ENCODE measurements at places on chromosomes 3 and 15.

GRCh38 chr15:93179072-93179471, 90.1 kb upstream of the RGMA start:
- no peak for DNase-seq

GRCh38 chr3:103410231-103410630, 975.4 kb downstream of the ZPLD1 start:
- DNase-seq, result no peak

DNA sequence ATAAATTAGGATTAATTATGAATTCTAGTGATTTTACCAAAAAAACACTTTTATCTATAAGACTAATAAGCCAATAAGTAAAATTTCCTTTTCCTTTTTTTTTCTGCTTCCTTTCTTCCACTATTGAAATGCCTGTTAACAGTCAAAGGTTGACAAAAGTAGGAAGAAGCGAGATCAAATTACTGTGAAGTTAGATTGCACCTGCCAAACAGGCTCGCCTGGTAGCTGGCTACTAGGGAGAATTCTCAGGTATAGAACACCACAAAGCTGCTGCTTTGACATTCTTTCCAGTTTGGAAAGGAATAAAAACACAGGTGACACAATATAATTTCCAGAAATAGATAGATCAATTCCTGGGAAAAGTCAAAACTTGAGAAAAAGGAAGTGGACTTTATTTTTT, 749.0 kb downstream of the NSUN3 start:
- DNase-seq, result no peak

DNA sequence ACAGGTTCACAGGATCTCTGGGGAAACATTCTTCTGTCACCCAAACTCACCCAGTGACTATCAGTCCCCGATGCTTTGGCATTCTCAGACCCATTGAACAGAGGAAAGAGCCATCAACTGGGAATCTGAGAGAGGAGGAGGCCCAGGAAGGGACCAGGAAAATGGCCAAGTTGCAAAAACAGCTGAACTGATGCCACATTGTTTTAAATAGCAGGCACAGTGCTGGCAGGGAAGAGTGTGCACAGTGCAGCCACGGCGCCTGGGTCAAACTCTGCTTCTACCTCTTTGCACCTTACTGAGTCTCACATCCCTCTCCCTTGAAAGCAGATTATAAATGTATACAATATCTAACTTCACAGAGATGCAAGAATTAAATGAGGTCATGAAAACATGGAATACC, 66.4 kb downstream of the SRGAP3 start:
- peak; percentile 35 for DNase-seq

DNA sequence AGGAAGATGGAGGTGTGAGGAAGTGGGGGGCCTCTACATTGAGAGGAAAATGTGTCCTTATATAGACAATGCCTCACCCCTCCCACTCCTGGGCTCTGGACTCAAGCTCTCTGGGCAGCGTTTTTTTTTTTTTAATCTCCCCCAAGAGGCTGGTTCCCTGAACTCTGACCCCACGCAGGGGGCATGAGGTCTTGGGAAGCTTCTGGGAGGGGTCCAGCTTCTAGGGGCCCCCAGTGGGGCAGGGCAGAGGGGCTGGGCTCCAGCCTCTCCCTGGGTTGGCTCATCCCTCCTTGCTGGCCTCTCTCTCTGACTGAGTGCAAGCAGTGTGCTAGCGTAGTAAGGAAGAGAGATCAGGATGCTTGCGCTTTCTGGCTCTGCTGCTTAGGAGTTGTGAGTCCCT, 101.4 kb upstream of the HACD2 start:
- DNase-seq, result no peak

DNA sequence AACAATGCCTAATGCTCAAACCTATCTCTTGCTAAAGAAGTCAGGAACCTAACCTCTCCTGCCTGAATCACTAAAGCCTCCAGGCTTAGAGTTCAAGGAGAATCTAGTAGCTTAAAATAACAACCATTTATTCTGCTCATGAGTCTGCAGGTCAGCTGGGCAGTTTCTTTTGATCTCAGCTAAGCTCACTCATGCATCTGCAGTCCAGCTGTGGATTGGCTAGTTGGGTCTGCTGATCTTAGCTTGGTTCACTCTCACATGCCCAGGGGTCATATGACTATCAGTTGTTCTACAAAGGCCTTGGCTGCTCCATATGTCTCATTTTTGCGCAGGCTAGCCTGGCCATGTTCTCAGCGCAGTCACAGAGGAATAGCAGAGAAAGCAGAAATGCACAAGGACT, 109.2 kb upstream of the STT3B start:
- DNase-seq, result no peak

- peak; percentile 47 for DNase-seq
These were observed 1.4 kb downstream of the GPR149 start for GRCh38 chr3:154428286-154429206.

- DNase-seq, result peak; percentile 74
These were observed 112.4 kb upstream of the BHLHE40 start for GRCh38 chr3:4866866-4867265.

- DNase-seq, result no peak
These were observed 105.7 kb upstream of the TRPM1 start for GRCh38 chr15:31207246-31207645.

DNA sequence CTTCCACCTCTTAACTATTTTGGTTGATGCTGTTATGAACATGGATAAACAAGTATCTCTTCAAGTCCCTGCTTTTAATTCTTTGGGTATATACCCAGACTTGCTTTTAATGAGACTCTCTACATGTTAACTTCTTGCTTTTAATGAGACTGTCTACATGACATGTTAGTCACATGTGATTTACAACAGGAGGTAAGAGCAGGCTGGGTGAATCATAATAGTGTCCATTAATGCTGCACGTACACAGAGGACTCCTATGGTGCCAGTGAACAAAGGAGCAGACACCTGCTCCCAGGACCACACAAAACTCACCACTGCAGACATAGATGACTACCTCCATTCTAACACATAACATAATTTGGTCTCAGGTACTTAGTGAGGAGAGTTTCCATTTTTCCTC, 273.4 kb upstream of the NSMCE3 start:
- peak; percentile 90 for DNase-seq

GRCh38 chr3:48623851-48624547, 2.4 kb upstream of the TMEM89 start:
- DNase-seq, result peak; percentile 81

DNA sequence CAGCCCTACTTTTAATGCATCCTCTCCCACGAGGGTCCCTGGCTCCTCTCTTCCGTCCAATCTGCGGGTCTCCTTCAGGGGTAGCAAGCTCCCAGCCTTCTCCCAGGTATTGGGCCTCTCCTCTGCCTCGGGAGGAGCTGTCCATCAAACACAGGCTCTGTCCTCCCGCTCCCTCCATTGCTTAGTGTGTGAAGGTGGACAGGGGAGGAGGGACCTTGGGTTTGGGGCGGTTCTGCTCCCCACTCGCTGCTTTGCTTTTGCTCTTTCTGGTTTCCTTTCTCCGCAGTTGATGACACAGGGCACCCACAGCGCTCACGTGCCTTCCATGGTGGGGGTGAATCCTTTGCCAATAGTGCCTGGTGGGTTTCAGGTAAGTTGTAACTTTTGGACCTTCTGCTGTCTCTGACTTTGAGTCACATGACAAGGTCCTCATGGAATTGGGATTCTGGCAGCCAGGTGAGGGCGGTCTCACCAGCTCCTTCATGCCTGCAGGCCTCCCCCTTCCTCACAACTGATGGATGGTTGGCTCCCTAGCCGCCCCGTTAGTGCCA, 18.9 kb downstream of the MUC20 start:
- DNase-seq, result no peak

DNA sequence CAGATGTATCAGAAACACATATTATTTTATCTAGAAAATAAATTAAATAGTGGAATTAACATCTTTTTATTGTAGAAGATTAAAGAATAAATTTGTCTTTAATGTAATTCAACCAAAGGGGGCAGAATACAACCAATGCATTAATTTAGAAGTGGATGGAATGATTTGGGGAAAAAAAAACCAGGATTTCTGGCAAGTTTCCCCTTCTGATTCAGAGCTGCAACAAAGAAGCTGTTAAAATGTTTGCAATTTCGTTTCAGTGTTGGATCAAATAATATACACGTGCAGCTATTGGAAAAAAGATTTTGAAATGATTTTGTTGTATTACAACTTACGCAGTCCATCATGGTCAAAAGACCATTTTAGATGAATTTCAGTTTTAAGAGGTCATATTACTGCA, 71.6 kb upstream of the ZNF280D start:
- DNase-seq, result no peak

GRCh38 chr3:134462331-134462941, 23.3 kb downstream of the ANAPC13 start:
- DNase-seq, result no peak
